Lower lobe of right lung (tissue), 2 donors: ENCODE measurements at places on chromosomes 7 and 10.

DNA sequence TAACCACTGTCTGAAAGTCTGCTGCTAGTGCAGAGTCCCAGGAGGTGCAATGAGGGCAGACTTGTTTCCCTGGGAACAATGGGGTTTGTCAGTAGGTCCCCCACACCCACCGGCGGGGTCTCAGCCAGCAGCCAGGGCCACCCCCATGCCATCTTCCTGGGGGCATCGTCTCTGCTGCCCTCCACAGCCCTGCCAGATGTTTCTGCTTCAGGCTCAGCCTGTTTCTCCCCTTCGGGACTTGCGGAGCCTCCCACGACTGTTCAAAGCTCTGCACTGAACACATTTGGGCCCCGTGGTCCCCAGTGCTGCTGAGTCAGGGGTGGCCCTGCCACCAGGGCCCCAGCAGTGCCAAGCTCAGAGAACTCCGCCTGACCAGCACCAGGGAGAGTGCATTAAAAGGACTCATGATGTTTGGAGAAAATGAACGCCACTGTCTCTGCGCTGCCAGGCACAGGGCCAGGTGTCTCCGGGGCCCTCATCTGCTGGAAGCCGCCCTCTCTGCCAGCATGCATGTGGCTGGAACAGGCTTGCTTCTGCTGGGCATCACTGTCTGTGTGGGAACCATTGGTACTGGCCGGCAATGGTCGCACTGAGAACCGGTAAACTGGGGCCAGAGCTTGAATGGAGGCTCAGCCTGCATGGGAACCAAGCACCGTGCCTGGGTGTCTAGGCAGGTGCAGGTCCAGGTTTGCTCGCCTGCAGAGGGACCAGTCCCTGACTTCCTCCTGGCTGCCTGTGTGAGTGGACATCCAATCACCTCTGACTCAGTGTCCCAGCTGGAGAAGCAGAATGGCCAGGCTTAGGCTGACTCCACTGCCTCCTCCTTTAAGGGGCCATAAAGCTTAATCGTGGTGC, 345.1 kb downstream of the GLRX3 start:
- DNase-seq = no peak

GRCh38 chr10:77267703-77268675, 369.6 kb downstream of the KCNMA1 start:
- no peak for DNase-seq

DNA sequence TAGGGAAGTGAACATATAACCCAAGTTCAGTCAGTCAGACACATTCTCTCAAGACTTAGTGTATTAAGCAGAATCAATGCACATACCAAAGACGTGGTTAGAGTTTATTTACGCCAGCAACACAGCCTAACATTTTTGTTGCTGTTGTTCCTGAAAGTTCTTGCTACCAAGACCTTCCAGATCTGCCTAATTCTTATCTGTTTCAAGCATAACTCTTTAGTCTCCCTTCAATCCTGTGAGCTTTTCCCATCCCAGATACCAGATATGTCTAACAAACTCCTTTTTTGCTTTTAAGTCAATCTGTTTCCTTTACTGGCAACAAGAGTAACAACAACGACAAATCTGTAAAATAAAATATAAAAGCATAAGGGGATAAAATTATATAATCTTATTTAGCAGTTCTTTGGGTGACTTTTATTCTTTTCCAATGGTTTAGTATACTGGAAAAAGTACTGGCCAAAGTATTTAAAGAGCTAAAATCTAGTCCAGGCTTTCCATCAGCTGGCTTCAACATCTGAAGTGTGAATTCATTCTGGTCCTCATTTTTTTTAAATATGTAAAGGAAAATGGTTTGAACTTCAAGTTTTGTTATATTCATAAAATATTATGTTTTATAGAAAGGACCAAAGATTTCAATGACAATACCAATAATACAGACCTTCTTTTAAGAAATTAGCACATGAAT, 193.8 kb downstream of the IMMP2L start:
- no peak for DNase-seq

GRCh38 chr10:97333351-97333600, 1.3 kb downstream of the FRAT2 start:
- no peak for DNase-seq
